HTR-8/SVneo (cell line): ENCODE measurements at places on chromosomes 7 and 10.

- DNase-seq, result peak; percentile 23
Measured at GRCh38 chr10:118798231-118798662, 43.5 kb upstream of the CACUL1 start.

DNA sequence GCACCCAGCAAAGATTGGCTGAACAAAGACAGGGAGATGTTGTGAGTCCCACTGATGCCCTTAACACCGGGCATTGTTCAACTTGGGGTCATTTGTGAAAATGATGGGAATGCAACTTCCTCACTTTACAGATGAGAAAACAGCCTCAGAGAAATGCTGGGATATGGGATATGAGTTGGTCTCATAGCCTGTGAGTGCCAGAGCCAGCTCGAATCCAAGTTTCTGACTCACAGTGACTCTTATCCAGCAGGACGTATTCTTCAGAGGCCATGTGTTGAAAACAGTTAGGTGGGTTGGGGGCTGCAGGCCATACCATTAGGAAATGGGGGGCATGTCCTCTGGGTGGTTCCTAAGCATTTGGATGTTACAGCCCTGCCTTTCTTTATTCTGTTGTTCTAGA lies 45.2 kb downstream of the KIAA1217 start:
- DNase-seq, result no peak

DNA sequence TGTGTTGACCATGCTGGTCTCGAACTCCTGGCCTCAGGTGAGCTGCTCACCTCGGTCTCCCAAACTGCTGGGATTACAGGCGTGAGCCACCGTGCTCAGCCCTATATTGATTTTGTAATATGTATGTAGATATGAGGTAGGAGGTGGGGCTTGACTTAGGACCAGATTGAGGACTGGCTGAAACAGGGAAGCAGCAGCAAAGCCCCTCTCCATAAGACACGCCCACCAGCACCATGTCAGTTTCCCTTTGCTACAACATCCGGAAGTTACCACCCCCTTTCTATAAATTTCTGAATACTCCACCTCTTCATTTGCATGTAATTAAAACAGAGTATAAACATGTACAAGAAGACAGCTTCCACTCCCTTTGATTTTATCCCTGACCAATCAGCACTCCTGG lies 47.9 kb upstream of the MYL10 start:
- DNase-seq, result no peak

DNA sequence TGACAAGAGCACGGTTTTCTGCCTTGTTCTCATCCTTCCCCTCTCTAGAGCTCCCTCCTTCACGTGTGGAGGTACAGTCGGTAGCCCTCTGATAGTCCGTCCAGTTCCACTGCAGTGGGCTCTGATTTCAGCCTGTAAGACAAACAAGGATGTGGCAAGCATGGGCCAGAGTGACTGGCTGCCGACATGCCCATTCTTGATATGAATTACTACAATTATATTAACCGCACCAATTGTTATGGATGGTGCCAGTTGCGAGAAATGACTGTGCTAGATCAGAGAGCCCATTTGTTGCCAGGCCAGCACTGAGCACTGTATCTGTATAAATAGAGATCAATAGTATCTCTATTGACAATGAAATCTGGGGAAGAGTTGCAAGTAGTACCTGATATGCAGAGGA lies 146.6 kb downstream of the CHN2 start:
- DNase-seq, result no peak

GRCh38 chr10:95404864-95405263 lies 114.1 kb upstream of the PDLIM1 start:
- DNase-seq, result no peak

DNA sequence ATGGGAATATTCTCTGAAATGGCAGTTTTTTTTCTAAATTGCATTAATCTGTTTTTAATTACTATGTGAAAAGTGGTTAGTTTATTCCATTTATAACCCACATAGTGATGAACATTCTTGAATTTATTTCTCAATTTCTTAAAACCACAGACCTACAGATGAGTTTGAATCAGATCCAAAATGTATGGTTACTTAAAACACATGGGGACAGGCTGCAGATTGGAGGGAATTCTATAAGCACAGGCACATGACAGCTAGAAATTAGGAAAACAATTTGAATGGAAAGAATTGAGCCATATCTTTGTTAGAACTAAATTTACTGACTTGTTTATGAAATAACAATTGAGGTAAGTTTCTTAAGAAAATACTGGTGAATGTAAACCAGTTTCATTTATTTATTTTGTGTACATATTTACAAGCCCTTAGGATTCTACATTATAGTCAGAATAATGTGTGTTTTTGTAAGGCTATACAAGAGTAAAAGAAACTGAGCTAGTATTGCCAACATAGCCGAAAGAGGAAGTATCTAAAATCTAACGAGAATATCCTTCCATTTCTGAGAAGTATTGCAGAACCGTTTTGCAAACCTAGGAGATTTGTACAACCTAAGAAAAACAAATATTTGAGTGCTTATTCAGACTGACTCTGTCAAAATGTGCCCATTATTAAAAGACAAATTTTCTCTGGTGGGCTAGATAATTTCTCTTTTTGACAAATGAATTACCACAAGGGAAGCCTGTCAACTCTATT lies 434.3 kb upstream of the SEMA3D start:
- DNase-seq, result no peak

DNA sequence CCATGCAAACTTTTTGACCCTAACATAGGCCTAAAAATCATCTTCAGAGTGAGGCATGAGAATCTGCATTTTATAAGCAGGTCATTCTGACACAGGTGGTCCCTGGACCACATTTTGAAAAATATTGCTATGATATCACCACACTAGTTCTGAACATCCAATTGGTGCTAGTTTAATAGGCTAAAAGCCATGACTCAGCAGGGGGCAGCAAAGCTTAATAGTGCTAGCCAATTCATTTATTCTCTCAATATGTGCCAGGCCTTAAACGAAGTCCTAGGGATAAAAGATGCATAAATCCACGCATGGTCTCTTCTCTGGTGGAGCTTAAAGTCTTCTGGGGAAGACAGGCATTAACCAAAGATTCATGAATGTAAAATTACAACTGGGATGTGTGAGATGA lies 10.2 kb upstream of the SLC25A28 start:
- peak; percentile 28 for DNase-seq

GRCh38 chr7:81299711-81300110 lies 380.9 kb upstream of the SEMA3C start:
- no peak for DNase-seq

DNA sequence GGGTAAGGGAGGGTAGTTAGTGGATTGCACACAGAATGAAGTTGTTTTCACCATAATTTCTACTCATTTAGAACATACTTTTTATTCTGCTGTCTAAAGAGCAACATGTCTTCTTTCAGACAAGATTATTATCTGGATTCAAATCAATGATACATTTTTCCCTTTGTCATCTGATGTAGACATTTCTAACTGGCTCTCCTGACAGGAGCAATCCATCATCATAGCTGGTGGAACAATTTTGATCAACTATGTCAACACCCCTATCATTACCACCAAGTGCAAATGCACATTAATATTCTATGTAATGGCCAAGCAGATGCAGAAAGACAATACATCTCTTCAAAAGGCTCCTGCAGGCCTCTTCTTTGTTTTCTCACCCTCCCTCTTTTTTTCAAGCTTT lies 672.9 kb upstream of the LRRTM3 start:
- DNase-seq, result no peak

DNA sequence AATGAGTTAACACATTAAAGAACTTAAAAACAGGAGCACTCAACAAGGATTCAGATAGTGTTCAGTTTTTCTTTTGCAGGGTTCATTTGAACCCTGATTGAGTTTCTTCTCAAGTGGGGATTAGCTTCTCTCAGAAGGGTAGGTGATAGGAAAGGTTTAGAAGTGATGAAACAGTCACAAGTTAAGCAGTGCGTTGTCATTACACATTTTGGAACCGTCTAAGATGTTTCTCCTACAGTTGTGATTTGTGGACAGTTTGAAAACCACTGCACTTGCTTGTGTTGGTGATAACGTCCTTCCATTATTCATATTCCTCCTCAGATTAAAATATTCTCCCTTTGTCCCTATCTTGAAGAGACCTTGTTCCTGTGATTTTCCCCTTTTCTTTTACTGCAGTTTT lies 2.7 kb downstream of the STMP1 start:
- DNase-seq, result no peak

DNA sequence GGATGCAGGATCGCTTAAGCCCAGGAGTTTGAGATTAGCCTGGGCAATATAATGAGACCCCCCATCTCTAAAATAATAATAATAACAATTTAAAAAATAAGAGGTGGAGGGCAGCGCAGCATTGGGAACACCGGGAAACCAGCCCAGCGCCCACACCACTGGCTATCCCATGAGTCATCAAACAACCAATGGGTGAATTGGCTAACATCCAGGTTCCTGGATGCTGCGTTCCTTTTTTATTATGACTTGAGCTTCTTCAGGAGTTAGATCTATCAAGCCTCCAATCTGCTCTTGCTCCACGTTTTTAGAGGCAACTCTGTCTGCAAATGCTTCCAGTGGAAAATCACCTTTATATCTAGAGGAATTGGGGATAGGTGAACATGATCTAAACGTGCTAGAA lies 10.0 kb upstream of the LRRC4 start:
- DNase-seq, result peak; percentile 19

GRCh38 chr10:133156674-133157579 lies 3.1 kb upstream of the KNDC1 start:
- no peak for DNase-seq

GRCh38 chr10:7792541-7792940 lies 4.6 kb downstream of the ATP5F1C start:
- DNase-seq, result no peak

DNA sequence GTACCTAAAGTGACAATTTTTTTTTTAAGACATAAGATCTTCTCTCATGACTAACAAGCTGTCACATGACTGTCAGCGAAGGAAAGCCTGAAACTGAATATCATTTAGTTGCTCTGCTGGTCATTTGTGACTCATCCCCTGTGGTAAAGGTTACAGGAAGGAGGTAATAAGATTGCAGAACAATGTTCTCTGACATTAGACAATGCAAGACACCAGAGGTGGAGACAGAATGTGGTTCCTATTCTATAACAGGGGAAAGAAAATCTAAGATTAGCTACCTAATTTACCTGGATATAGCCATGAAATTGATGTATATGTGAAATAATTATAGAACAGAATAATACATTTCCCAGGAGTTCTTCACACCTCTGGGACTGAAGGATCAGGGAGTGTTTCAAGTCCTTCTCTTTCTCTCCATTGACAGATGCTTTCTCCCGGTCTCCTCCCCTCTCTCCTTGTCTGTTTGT lies 47.7 kb downstream of the LRGUK start:
- DNase-seq, result peak; percentile 24

GRCh38 chr10:78830062-78830975 lies 238.4 kb upstream of the ZMIZ1 start:
- no peak for DNase-seq

GRCh38 chr7:75642810-75643486 lies 95.8 kb downstream of the HIP1 start:
- no peak for DNase-seq

DNA sequence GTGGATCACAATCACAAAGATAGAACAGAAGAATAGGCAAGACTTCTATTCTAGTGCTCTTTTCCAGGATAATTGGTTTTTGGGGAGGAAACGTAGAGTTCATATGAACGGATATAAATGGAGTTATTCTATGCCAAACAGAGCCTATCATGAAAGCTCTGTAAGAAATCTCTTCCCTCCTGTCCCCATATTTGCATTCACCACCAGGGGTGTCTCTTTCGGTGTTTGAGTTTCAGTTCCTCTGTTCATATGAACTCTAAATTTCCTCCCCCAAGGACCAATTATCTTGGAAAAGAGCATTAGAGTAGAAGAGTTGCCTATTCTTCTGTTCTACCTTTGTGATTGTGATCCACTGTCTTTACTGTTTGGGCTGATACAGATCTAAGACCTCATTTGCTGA lies 48.3 kb upstream of the CDC14C start:
- DNase-seq, result no peak

- no peak for DNase-seq
Measured at GRCh38 chr10:11345224-11346054, 266.0 kb downstream of the USP6NL start.

DNA sequence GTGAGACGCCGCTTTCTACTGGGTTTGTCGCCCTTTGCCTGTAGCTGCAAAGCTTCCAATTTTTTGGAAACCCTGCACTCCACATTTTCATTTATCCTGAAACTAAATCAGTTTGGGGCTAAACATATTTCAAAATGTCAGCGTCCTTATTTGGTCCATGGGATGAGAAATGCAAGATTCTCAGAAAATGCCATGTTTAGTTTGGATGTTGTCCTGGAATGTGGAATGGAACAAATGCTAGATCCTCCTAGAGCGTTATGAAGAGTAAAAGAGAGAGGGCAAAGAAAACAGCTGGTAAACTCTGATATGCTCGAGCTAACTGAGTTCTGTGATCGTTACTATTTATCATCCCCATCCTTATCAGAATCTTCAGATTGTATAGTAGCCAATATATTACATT lies 236.9 kb downstream of the KLF6 start:
- DNase-seq, result no peak

DNA sequence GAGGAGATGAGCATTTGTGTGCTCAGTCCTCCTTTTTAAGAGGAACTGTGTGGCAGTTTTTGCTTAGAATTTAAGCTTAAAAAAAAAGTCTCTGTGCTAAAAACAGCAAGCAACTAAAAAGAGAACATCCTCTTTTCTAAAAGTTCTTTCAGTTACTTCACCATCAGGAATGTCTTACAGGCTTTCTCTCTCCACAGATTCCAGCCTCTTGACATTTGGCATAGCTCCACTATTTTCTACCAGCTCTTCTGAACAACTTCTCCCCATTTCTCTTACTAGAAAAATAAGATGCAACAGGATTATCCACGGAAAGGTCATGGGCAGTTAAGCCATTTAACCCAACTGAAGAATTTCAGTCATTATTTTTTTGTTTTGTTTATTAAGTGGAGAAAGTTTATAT lies 13.2 kb downstream of the PCLO start:
- DNase-seq, result no peak

DNA sequence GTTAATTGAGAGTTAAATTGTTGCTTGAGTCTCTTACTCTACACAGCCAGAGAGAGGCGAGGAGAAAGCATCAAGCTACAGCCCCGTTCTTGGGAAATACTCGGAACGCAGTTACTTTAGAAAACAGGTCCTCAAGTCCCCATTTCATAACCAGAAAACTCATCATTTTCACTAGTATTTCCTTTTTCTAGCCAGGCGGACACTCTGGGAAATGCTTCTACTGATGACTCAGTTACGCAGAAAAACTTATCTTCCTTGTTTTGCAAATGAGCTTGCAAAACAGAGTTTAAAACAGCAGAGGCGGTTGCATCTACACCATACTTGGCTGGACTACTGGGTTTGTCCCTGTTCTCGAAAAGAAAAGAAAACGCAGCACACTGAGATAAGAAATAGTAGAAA lies 111.4 kb upstream of the FGFR2 start:
- DNase-seq, result no peak

DNA sequence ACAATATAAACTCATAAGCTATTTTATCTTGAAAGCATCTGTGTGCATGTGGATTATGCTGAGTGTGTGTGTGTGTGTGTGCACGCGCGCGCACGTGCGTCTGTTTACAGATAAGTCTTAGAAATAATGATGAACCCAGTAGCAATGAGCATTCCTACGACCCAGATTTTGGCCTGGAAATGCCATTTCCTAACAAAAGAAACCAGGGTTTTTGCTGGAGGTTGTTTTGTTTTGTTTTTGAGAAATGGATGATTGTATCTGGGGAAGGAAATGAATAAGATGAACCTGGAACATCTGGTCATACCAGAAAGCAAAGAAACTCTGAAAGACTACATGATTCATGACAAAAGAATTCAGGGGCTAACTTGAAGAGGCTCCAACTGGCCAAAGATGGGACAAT lies 22.1 kb upstream of the LMOD2 start:
- DNase-seq, result peak; percentile 13
